ENCODE measurements at places on chromosomes 12 and 14.

GRCh38 chr12:33589576-33590114 lies 150.0 kb upstream of the SYT10 start:
- DNase-seq, result no peak

DNA sequence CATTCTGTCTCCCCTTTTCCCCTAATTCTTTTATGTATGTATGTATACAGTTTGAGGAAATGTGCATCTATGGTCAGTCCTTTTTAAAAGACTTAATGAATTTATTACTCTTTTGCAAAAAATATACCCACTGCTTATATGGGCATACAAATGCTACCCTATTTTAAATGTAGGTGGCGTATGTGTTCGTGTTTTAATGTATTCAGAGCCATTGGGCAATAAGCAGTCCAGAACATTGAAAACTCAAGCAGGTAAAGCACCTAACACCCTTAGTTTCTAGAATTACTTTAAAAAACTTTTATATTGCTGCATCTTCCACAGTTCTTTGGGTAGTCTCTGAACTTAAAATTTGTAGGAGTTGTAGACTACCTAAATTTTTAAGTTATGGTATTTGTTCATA lies 42.6 kb upstream of the A2ML1 start:
- DNase-seq, result no peak

DNA sequence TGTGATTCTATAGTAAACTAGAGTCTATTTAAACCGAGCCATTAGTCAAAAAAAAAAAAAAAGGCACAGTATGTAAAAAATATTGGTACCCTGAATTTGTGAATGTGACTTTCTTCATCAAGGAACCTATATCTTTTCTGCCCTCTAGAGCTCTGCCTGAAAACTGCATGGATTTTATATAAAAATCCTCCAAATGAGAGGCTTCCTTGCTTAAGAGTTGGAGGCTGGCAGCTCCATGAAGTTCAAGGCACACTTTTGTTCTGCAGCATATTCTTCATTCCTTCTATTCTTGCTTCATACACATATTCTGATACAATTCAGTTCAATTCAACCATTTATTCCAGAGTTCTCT lies 23.1 kb upstream of the NKX2-8 start:
- no peak for DNase-seq

DNA sequence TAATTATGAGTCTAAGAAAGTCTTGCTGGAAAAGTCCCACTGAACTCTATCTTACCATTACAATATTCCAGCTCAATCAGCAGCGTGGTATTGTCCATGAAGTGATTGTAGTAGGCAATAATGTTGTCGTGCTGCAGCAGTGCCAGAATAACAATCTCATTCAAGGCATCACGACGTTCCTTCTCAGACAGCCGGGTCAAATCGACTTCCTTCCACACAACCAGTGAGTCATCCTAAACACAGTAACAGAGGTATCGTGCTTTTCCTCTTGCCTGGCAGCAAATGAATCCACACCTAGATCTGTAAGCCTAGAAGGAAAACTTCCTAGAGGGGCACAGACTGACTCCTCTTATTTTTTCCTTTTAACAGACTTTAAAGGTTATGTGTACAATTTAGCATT lies 2.9 kb downstream of the NEK9 start:
- no peak for DNase-seq

DNA sequence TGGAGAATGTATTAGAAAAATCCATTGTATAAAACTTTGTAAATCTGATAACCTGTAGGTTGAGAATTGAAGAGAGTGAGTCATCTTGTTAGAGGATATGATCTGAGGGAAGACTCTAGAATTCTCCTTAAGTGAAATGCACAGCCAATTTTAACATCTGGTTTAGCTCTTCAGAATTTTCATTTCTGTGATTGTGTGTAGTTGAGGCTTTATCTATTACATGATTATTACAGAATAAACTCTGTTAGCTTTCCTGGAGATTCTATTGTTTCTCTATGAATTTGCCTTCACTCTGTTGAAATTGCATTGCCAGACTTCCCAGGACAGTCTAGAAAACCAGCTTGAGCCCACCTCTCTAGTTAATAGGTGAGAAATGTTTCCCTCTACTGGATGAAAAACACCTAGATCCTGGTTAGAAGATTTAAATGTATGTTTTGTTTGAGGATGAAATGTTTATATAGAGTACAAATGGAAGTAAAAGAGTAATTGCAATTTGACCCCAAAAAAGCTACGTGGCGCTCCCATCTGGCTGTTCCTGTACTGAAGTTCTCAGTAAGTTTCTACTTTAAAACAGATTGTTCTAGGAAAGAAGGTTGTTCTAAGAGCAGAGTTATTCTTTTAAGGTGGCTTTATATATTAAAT lies 2.9 kb downstream of the NUDT4 start:
- DNase-seq, result no peak
